ENCODE measurements at places on chromosomes 2 and 18. TPM values are rescaled to one million over a fixed set of nuclear protein-coding genes. Genes with fewer than 3 reads are reported as not detected.

VPS4B gene
- total RNA-seq: 20.0 TPM

GRCh38 chr18:47204908-47205522 lies 28.9 kb upstream of the IER3IP1 start:
- no peak for DNase-seq

- DNase-seq: no peak
These were observed 66.5 kb upstream of the THUMPD2 start for GRCh38 chr2:39845460-39846146.

DNA sequence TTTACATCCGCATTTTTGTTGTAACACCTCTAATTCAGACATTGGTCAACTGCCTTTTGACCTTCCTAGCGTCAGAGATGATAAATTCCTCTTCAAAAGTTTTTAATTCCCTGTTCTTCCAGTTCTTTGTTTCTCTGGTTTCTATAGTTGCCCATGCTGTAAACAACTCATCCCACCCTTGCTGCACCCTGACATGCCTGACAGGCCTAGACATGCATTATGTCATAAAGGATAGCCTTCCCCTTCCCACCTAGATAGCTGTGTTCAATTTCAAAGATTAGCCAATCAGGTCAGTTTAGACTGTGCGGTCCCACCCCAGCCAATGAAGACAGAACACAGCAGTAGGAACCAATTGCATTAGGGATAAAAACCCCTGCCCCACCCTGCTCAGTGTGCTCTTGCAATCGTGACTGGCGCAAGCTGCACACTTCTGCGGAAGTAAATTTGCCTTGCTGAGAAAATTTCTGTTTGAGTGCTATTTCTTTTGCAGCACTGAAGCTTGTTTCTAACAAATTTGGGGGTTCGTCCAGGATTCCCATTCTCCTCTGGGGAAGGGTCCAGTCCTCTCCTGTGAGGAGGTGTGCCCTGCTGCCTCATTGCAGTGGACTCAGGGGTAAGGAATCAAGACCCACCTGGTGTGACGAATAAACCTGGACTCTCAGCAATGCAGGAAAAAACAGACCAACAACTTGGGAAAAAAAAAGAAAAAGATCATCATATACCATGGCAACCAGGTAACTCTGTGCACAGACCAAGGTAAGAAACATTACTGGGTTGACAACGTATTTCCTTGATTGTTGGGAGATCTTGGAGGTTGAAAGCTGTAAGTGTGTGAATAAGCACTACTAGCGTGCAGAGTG lies 9.1 kb upstream of the SAP130 start:
- no peak for DNase-seq

- DNase-seq: no peak
These were observed 304.4 kb upstream of the ZC3H15 start for GRCh38 chr2:186181625-186182024.

DNA sequence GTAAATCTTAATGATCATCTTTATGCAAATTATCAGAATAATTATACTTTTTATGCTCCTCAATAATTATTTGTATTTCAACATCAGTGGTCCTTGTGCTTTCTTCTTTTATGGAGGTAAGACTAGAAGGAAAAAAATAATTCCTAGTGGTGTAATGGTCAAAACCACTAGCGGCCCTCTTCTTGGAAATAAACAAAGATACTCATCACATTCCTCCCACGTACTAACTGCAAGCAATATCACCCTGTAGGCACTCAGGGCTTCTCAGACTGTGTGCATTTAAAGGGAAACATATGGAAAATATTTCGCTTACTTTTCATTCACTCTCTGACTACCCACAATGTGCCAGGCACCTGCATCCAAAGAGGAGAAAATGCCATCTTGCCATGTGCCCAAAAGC lies 263.7 kb downstream of the DOK6 start:
- DNase-seq: no peak

Measured in right lobe of liver (tissue), 6 donors.